ENCODE measurements at places on chromosomes 1 and 21. TPM values are rescaled to one million over a fixed set of nuclear protein-coding genes. Genes with fewer than 3 reads are reported as not detected.

GRCh38 chr21:23130308-23130707 is 2132.1 kb downstream of the NCAM2 start:
- no peaks in the 10 kb centered on the region for H3K36me3 ChIP-seq
- H3K27ac ChIP-seq, result no peak overlapping the region
- H3K4me1 ChIP-seq, result no peaks in the 10 kb centered on the region
- H3K4me3 ChIP-seq, result no peak overlapping the region
- DNase-seq, result no peak

GRCh38 chr1:67053785-67054772 is at the start of gene SLC35D1:
Gene SLC35D1, minus strand, starts transcription at chr1:67054148. Its CDS starts 135 bp downstream, at chr1:67054013.
- H3K27ac ChIP-seq, result peak within 1 kb of the TSS; percentile 75
- peaks cover 18% of the 10 kb centered on the region for H3K4me1 ChIP-seq
- peaks cover 30% of the 10 kb centered on the region for H3K36me3 ChIP-seq
- H3K27me3 ChIP-seq, result no peaks in the 10 kb centered on the region
- H3K4me3 ChIP-seq, result peak within 1 kb of the TSS; percentile 81
- DNase-seq, result peak; percentile 83

GRCh38 chr1:208045463-208046260 is 134.7 kb upstream of the CD34 start:
- DNase-seq, result no peak
- H3K4me1 ChIP-seq, result no peaks in the 10 kb centered on the region
- H3K27ac ChIP-seq, result no peak overlapping the region
- no peaks in the 10 kb centered on the region for H3K27me3 ChIP-seq

Gene UBXN10
- not detected for total RNA-seq

DNA sequence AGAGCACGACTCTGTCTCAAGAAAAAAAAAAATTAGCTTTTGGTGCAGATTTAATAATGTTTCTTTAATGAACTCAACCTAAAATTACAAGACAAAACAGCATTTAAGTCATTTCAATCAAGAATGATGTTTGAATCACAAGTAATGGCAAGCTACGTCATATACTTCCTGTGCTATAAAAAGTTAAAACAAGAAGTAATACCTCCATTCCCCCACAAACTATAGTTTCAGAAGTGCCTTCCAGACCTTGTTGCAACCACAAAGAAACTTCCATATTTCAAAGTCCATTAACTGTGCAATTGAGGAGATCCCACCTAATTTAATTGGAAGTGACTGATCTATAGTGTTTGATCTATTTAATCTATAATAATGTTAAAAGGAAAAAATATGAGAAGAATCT is 15.1 kb downstream of the NRDC start:
- H3K27ac ChIP-seq, result no peak overlapping the region
- no peak for DNase-seq
- no peaks in the 10 kb centered on the region for H3K4me1 ChIP-seq
- H3K36me3 ChIP-seq, result peaks cover 27% of the 10 kb centered on the region
- H3K27me3 ChIP-seq, result no peaks in the 10 kb centered on the region
- H3K4me3 ChIP-seq, result no peak overlapping the region

DNA sequence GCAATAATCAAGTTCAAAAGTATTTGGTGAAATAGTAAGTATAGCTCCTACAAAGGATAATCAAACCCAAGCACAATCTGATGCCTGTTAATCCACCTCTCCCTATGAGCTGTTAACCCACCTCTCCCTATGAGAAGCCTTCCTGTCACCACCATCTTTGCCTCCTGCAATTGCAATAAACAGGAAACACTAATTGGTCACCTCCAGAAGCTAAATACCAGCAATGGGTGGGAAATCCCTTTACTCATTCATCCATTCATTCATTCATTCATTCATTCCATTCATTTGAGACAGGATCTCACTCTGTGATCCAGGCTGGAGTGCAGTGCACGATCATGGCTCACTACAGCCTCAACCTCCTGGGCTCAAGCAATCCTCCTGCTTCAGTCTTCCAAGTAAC is 132.8 kb downstream of the RERE start:
- peaks cover 29% of the 10 kb centered on the region for H3K4me1 ChIP-seq
- H3K27me3 ChIP-seq, result no peaks in the 10 kb centered on the region
- no peak overlapping the region for H3K27ac ChIP-seq
- H3K4me3 ChIP-seq, result no peak overlapping the region
- no peaks in the 10 kb centered on the region for H3K36me3 ChIP-seq

DNA sequence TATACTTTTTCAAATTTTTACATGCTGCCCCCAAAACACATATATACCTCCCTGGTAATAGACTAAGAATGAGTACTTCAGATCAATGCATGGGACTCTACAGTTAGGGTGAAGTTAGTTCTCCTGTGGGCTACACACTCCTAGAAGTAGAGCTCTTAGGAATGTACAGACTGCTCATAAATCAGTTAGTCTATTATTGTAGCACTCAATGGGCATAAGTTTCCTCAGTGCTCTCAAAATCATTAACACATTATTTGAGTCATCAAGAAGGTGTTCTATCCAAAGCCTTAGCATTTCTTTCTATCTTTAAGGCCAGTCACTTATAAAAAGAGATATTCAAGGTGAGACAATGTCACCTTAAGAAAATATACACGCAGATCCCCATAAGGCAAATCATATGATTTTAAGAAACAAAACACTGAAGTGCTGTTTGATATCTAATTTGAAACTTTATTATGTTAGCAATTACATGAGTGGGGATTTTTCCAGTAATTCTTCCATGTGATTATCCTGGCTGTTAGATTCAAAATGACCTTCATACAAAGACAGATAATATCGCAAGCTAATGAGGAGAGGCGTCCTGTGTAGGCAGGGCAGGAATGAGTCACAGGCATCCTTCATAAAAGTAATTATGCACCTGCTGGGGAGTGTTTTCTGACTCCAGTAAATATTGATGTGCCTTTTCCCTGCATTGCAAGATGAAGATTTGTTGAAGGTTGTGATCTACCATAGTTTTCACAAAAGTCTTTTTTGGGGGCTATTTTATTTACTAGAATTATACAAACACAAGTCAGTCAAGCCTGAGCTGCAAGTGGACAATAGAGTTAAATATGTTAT is 167.2 kb upstream of the ATP1B1 start:
- H3K27me3 ChIP-seq, result no peaks in the 10 kb centered on the region
- no peaks in the 10 kb centered on the region for H3K36me3 ChIP-seq
- DNase-seq, result no peak
- no peaks in the 10 kb centered on the region for H3K4me1 ChIP-seq

Gene MCOLN3
- 0.16 TPM for total RNA-seq

Gene RO60
- 97.2 TPM for total RNA-seq

Gene TXNIP
- 82.5 TPM for total RNA-seq

- no peak for DNase-seq
- H3K27me3 ChIP-seq, result no peaks in the 10 kb centered on the region
- H3K4me1 ChIP-seq, result no peaks in the 10 kb centered on the region
- H3K36me3 ChIP-seq, result no peaks in the 10 kb centered on the region
These were observed 54.5 kb upstream of the SCCPDH start for GRCh38 chr1:246669659-246670058.

DNA sequence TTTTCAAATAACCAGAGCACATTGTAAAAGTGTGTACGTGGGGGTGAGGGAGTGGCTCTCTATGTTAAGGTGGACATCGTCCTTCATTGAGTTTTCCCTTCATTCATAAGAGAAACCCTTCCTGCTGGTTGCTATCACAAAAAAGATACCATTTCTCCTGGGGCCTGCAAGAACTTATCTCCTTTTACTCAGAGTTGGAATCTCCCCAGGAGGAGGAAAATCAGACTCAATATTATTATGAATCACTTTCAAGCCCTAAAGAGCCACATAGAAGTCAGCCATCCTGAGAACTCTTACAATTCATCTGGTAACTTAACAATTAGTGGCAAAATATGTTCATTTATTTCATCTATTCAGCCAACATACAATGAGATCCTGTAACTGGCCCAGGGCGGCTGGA is 27.1 kb upstream of the TGFBR3 start:
- no peaks in the 10 kb centered on the region for H3K27me3 ChIP-seq
- no peak overlapping the region for H3K27ac ChIP-seq
- no peak for DNase-seq
- H3K4me1 ChIP-seq, result 0 out of 2 replicates have a peak, but pooled peaks cover 3% of the 10 kb centered on the region
- H3K4me3 ChIP-seq, result no peak overlapping the region

GRCh38 chr1:228459091-228459993 is 27.8 kb upstream of the RNF187 start:
- peak overlapping the region; percentile 45 for H3K4me3 ChIP-seq
- peaks cover 33% of the 10 kb centered on the region for H3K4me1 ChIP-seq
- peaks cover 66% of the 10 kb centered on the region for H3K27me3 ChIP-seq
- H3K27ac ChIP-seq, result no peak overlapping the region
- no peak for DNase-seq

GRCh38 chr1:86887479-86888162 is 26.3 kb downstream of the SELENOF start:
- no peak for DNase-seq
- H3K4me3 ChIP-seq, result no peak overlapping the region
- no peak overlapping the region for H3K27ac ChIP-seq
- H3K27me3 ChIP-seq, result no peaks in the 10 kb centered on the region
- H3K4me1 ChIP-seq, result no peaks in the 10 kb centered on the region
- H3K36me3 ChIP-seq, result peaks cover 7% of the 10 kb centered on the region

DNA sequence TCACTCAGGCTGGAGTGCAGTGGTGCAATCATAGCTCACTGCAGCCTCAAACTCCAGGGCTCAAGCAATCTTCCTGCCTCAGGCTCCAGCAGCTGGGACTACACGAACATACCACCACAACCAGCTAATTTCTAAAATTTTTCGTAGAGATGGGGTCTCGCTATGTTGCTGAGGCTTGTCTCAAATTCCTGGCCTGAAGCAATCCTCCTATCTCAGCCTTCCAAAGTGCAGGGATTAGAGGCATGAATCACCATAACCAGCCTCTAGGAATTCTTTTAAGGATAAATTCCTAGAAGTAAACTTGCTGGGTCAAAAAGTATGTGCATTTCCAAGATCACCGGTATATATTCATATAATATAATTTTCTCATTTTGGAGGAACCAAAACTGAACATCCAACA is 17.6 kb upstream of the HUNK start:
- H3K36me3 ChIP-seq, result no peaks in the 10 kb centered on the region
- no peak overlapping the region for H3K27ac ChIP-seq
- no peak overlapping the region for H3K4me3 ChIP-seq
- no peaks in the 10 kb centered on the region for H3K4me1 ChIP-seq

DNA sequence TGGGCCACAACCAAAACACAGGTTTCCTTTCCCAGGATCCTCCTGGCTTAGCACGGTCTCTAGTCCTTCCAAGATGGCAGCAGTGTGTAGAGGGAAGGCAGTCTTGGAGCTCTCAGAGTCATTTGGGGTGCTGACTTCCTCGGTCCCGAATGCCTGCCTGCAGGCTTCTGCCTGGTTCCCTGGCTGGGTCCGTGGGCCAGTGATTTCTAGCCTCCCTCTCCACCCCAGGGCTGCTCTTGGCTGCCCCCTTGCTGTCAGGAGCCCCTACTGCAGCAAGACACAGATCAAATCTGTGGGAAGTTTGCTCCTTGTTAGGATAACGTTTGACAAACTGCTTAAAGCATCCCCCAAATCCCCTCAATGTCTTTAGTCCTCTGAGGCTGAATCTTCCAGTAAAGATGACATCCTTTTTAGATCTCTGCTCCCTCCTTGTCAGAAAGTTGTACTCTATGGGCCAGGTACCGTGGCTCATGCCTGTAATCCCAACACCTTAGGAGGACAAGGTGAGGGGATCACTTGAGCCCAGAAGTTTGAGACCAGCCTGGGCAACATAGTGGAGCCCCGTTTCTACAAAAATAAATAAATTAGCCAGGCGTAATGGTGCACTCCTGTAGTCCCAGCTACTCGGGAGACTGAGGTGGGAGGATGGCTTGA is 272.5 kb downstream of the RRAGC start:
- H3K4me1 ChIP-seq, result no peaks in the 10 kb centered on the region
- DNase-seq, result peak; percentile 54
- peaks cover 8% of the 10 kb centered on the region for H3K27me3 ChIP-seq
- H3K36me3 ChIP-seq, result no peaks in the 10 kb centered on the region

- DNase-seq, result no peak
- no peak overlapping the region for H3K4me3 ChIP-seq
- no peaks in the 10 kb centered on the region for H3K27me3 ChIP-seq
- no peaks in the 10 kb centered on the region for H3K4me1 ChIP-seq
- no peak overlapping the region for H3K27ac ChIP-seq
These were observed 102.0 kb upstream of the RUNX3 start for GRCh38 chr1:25031966-25032667.

DNA sequence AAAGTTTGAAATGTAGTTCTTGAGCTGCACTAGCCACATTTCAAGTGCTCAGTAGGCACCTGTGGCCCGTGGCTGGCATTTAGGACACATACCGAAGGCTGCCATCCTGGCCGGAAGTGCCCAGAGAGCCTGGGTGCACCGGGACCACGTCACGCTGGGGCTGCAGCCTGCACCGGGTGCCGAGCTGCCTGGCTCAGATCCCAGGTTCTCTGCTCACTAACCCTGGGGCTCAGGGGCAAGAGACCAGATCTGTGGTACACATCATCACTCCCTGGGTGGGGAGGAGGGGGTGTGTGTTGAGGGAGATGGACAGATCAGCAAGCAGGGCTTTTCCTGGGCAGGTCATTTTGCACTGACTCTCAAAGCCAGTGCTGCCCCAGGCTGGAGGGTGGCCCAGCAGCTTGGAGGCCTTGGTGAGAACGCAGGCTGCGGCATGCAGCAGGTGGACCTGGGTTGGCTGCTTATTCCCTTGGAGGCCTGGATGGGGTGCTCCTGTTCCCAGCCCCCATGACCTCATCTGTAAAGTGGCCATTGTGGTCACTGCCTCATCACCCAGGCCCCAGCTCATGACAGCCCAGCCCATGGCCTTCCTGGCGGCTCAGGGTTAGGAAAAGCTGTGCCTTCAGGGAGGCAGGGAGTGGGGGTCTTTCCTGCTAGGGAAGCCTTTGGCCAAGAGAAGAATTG is 23.6 kb downstream of the TMEM201 start:
- no peaks in the 10 kb centered on the region for H3K27me3 ChIP-seq
- no peak overlapping the region for H3K4me3 ChIP-seq
- H3K27ac ChIP-seq, result no peak overlapping the region
- no peaks in the 10 kb centered on the region for H3K4me1 ChIP-seq

DNA sequence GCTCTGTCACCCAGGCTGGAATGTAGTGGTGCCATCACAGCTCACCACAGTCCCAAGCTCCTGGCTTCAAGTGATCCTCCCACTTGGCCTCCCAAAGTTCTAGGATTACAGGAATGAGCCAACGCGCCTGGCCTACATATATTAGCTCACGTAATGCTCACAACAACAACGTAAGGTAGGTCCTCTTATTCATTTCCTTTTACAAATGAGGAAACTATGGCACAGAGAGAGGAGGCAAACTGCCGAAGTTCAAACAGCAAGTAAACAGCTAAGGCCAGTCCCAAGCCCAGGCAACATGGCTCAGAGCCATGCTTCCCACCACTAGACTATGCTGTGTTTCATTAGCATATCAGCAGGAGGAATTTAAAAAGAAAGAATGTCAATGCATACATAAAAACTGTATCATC is 284.4 kb downstream of the VAV3 start:
- DNase-seq, result no peak
- no peaks in the 10 kb centered on the region for H3K4me1 ChIP-seq
- no peak overlapping the region for H3K27ac ChIP-seq

GRCh38 chr1:159421821-159422220 is 10.2 kb upstream of the OR10J4 start:
- H3K27me3 ChIP-seq, result no peaks in the 10 kb centered on the region
- no peak overlapping the region for H3K27ac ChIP-seq
- DNase-seq, result no peak
- no peaks in the 10 kb centered on the region for H3K36me3 ChIP-seq

GRCh38 chr1:114510274-114511031 is 550 bp downstream of the TRIM33 start:
- H3K27me3 ChIP-seq, result no peaks in the 10 kb centered on the region
- DNase-seq, result peak; percentile 60
- H3K27ac ChIP-seq, result peak overlapping the region; percentile 29
- H3K36me3 ChIP-seq, result peaks cover 20% of the 10 kb centered on the region

Gene BTG3
- 157 TPM for total RNA-seq

Gene SPRR2G
- total RNA-seq, result not detected
